ENCODE measurements at places on chromosomes 2 and 18.

- DNase-seq = no peak
These were observed 57.6 kb downstream of the CCNT2 start for GRCh38 chr2:134976074-134976702.

DNA sequence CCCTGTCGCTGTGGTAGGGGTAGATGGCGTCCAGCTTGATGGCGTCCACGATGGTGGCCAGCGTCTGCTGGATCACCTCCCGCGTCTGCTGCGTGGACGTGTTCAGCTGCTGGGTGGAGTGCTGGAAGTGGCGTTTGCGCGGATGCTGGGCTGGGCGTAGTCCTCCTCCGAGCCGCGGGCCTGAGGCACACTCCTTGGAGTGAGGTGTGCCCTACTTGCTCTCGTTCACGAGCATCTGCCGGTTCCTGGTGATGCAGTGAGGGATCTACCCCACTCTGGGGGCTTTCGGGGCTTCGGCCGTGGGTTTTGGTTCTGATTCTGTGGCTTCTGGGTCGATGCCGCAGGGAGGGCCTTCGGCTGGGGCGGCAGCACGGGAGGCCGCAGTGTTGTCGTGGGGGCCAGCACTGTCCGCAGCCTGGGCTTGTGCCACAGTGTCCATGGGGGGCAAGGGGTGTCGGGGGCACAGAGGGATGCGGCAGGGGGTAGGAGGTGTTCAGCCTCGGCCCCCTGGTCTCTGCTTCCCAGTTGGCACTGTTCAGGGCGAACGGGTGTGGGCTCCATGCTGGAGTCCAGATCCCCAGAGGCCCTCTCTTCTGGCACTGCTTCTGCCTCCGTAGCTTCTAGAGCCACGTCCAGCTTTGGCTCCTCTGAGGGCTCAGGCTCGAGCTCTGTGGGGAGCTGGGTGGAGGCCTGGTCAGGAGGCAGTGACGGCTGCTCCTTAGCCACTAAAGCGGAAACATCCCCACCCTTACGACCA lies 890.6 kb upstream of the LRRTM1 start:
- no peak for DNase-seq

DNA sequence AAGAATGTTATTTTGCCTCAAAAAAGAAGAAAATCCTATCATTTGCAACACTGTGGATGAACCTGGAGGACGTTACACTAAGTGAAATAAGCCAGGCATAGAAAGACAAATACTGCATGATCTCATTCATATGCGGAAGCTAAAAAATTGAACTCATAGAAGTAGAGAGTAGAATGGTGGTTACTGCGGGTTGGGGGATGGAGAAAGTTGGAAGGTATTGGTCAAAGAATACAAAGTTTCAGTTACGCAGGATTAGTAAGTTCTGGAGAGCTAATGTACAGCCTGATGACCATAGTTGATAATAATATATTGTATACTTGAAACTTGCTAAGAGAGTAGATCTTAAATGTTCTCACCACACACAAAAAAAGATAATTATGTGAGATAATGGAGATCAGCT lies 5.0 kb upstream of the GALNT5 start:
- no peak for DNase-seq

- DNase-seq = no peak
These were observed 166.8 kb upstream of the ID2 start for GRCh38 chr2:8514796-8515758.
